Activated T-helper 1 cell treated with anti-CD3 and anti-CD28 coated beads, Interleukin-2, amount 50 U/mL, for 16 hours (primary cell): ENCODE measurements at places on chromosomes 11 and 22.

- no peak for DNase-seq
Measured at GRCh38 chr22:49545606-49546005, 282.1 kb downstream of the BRD1 start.

GRCh38 chr11:100753571-100753970 is 66.5 kb downstream of the ARHGAP42 start:
- no peak for DNase-seq

DNA sequence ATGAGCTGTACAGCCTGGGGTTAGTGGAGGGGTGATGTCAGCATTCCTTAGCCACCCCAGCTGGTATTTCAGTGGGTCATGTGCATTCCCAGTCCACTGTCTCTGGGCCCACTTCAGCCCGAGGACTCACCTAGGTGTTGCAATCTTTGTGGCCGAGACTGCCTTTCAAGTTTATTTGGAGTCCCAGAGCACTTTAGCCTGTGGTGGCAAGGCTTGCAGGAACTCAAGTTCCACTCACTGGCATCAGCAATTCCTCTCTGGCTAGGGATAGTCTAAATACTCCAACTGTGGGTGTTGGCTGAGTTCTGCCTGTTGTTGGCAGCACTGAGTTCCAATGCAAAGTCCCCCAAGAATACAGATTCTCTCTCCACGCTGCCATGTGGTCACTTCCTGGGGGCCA is 191.6 kb upstream of the PGR start:
- DNase-seq, result no peak

- DNase-seq, result peak; percentile 11
Measured at GRCh38 chr11:31958076-31958735, 132.7 kb upstream of the RCN1 start.

GRCh38 chr22:19986011-19986409 is 30.6 kb downstream of the ARVCF start:
- no peak for DNase-seq

DNA sequence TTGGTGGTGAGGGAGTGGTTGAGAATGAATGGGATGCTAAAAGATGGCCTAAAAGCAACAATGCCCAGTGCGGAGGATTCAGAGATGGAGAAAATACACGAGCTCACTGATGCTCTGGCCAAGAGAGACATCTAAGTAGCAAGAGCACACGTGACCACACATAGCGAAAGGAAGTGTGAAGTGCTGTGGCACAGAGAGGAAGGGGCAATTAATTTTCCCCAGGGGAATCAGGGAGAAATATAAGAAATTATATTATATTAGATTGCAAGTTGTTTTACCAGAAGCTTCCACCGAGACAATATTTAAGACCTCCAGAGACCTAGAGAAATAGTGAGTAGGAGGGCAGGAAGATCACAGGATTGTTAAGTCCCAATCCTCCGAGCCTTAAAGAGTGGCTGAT is 80.6 kb downstream of the RCN1 start:
- no peak for DNase-seq

DNA sequence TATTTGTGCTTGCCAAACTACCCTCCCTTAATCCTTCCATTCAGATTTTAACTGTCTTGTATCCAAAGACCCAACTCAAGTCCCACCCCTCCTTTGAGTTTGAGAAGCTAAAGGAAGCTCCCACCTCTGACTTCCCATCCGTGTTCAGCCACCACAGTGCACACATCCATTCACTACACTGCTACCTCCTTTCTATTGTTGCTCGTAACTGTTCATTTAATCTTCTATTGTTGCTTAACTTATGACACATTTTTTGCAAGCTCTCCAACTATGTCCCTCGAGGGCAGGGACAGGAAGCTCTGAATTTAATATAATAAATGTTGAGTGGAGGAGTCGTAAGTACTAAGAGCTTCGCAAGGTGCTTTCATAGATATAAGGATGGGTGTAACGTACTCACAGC is 10.4 kb downstream of the LARGE1 start:
- DNase-seq, result no peak

- no peak for DNase-seq
Measured at GRCh38 chr11:129696309-129696989, 119.2 kb upstream of the TMEM45B start.

GRCh38 chr11:57461841-57462489 is 1.6 kb downstream of the RTN4RL2 start:
- no peak for DNase-seq

GRCh38 chr11:36313750-36314433 is 17.8 kb downstream of the PRR5L start:
- DNase-seq, result no peak

DNA sequence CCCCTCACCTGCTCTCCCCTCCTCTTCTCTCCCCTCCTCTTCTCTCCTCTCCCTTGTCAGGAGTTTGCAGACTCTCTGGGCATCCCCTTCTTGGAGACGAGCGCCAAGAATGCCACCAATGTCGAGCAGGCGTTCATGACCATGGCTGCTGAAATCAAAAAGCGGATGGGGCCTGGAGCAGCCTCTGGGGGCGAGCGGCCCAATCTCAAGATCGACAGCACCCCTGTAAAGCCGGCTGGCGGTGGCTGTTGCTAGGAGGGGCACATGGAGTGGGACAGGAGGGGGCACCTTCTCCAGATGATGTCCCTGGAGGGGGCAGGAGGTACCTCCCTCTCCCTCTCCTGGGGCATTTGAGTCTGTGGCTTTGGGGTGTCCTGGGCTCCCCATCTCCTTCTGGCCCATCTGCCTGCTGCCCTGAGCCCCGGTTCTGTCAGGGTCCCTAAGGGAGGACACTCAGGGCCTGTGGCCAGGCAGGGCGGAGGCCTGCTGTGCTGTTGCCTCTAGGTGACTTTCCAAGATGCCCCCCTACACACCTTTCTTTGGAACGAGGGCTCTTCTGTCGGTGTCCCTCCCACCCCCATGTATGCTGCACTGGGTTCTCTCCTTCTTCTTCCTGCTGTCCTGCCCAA is 1.9 kb upstream of the CNIH2 start:
- DNase-seq, result no peak

- DNase-seq, result no peak
Measured at GRCh38 chr11:6523253-6523652, 26.2 kb downstream of the DNHD1 start.

- DNase-seq, result no peak
Measured at GRCh38 chr11:83693306-83693992, 407.3 kb upstream of the CCDC90B start.

GRCh38 chr11:2271077-2271326 is 614 bp upstream of the ASCL2 start:
- no peak for DNase-seq

DNA sequence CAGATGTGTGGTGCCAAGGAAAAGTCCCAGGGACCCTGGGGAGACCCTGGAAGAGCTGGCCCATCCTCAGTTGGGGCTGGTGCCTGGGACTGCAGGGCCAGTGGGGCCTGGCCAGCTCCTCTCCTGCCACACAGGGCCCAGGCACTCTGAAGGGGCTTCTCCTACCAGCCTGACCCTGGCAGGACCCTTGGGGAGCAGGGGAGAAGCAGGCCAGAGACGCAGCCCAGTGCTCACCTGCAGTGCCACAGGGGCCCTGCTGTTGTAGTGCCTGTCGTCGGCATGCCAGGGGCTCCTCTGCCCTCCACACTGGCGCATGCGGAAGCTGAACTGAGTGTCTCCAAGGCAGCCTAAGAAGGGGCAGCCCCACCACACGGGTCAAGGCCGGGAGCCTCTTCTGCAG is 9.1 kb downstream of the DENND6B start:
- DNase-seq, result no peak

DNA sequence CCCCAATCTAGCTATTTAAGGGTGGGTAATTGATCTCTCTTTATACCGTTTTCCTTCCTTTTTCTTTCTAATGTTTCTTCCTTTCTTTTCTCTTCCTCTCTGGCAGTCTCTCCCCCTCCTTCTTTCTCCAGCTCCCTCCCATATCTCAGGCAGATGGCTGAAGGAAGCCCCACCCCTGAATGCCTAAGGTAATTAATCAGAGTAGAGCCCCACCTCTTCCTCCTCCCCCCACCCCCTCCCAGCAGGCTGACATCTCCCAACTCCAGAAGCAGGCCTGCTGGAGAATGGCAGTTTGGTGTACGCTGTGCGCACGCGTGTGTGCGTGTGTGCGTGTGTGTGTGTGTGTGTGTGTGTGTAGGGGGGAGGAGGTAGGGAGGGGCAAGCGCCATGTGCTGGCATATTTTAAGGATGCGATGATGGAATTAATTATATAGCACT is 122.6 kb downstream of the APOL5 start:
- DNase-seq, result no peak

GRCh38 chr22:38755911-38756532 is at the start of gene SUN2:
SUN2 (minus strand) TSS chr22:38755998; CDS start chr22:38752628, 3,370 bp downstream.
- peak; percentile 90 for DNase-seq

DNA sequence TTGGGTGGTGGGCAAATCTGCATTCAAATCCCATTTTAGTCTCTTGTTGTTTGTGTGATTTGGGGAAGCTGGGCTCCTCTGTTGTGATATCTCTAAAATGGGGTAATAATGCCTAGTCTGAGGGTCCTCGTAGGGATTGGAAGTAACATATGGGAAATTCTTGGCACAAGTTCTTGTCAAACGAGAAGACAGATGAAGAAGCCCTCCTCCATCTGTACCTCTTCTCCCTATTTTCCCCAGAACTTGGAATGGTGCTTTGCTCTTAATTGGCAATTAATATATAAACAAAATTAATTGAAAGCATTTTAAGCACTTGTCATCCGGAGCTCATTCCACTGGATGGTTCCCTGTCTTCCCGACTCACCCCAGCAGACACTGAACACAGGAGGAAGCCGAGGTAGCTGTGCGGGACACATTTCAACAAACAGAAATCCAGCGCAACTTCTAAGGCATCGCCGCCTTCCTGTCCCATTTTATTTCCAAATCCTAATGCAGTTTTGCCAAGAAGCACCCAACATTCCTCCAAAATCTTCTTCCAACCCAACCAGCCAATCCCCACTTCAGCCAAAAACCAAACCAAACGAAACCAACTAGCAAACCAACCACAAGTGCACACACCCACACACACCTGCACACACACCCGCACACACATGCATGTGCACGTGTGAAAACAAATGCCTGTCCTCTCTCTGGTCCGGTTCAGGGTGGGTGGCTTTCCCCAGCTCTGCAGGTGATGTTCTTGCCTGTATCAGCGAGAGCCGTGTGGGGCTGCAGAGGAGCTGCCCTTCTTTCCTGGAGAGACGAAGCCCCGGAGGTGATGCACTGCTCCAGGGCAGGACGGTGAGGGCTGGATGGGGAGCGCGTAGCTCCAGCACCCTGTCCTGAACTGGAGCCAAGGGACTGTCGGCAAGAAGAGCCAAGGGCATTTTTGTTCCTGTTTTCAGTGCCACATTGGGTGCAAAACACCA is 100.8 kb upstream of the B3GAT1 start:
- no peak for DNase-seq

DNA sequence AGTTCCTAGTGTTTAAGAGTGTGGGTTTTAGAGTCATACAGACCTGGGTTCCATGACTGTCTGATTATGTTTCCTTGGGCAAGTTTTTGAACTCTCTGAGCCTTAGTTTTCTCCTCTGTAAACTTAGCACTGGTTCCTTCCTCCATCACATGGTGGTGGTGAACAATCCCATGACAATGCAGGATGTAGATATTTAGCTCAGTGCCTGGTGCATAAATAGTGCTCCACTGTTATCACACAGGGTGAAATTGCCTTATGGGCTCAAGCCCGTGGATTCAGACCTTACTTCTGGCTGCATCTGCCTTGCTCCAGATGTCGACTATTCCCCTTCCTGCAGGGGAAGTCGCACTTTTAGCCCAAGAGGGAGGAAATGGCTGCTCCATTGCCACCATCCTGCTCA is 62.7 kb downstream of the LDLRAD3 start:
- no peak for DNase-seq

DNA sequence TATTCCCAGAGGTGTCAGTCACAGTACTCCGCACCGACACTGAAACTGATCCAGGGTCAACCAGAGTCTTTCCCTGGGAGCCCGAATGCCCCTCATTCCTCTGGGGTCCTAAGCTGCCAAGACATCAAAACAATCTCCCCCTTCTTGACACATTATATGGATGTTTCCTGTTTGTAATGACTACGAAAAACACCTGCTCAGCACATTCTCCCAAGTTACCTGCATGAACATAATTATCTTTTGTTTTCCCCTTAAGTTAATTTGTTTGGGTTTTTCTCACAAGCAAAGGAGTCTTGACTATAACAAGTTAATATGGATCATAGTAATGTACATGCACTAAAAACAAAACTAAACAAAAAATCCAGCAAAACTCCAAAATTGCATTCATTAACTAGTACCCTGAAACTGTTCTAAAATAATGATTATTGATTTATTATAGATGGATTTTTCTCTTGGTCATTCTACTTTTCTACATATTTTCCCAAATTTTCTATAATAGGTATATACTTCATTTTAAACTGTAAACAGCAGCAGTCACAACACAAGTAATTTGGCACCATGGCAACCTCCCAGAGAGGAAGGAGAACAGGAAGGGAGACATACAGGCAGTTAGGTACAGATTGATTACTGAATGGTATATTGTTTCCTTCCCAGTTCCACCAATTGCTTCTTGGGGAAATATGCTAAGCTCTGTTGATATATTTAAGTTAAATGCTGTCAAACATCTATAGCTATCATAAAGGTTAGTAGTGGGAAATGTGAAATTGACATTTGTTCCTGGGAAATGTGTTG is 631.5 kb downstream of the METTL15 start:
- no peak for DNase-seq

GRCh38 chr11:83127310-83127637 is 29.7 kb upstream of the PCF11 start:
- DNase-seq, result no peak

GRCh38 chr22:49760630-49761571 is 66.8 kb downstream of the BRD1 start:
- peak; percentile 3 for DNase-seq

DNA sequence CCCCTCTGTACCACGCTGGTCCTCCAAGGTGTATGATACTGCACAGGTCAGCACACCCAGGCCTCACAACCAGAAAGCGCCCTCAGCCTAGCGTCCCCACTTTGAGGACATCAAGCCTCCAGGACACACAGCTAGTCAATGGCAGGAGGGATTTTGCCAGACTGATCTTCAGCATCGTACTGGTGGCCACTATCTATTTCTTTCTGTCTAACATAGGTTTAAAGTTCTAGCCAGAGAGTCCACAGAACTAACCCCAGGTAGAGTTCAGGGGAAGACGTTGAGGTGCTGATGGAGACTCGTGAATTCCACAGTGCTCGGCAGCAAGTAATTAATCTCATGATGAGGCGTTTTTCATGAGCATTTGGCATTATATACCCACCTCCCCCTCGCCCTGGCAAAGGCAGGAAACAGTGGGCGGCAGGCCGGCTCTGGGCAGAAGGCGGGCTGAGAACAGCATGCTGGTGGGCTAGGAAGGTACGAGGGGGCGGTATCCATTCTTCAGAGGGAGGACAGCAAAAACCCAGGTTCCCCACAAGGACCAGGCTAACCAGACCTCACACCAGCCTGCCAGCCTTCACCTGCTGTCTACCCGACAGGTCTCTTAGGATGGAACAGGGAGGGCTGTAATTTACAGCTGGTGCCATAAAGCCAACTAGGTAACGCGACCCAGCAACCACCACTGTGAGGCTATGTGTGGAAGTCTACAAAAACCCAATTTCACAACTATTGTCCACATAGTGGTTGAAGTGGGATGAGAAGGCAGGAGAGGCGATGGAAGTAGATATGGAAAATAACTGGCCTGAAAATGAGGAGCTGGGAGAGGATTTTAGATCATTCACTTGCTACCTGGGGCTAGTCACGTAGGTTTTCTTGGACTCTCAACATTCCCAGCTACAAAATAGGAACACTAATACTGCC is 18.5 kb downstream of the MYH9 start:
- no peak for DNase-seq

GRCh38 chr22:30485362-30485988 is 13.7 kb upstream of the SEC14L3 start:
- peak; percentile 59 for DNase-seq

- DNase-seq, result no peak
Measured at GRCh38 chr11:104661471-104661870, 236.8 kb downstream of the CASP12 start.
